ENCODE measurements at places on chromosomes 1 and 21.

DNA sequence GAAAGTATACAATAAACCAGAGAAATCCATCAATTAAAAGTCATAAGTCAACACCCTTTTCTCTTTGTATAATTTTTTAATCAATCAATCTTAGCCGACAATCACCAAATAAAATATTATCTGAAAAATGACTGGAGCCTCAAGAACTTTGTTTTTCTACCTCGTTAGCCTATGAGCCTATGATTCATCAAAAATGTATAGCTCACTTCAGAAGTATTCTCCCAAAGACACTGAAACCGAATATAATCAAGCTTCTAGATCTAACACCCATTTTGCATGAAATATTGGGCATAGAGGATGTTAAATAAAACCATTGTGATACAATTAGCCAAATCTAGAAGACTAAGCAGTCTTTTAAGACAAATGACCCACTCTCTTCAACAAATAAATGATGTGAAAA lies 17.8 kb upstream of the RSBN1 start:
- no peak for DNase-seq

GRCh38 chr1:162972773-162973172 lies 96.4 kb upstream of the RGS4 start:
- no peak for DNase-seq

GRCh38 chr1:17163789-17164666 lies 40.9 kb upstream of the PADI1 start:
- no peak for DNase-seq

DNA sequence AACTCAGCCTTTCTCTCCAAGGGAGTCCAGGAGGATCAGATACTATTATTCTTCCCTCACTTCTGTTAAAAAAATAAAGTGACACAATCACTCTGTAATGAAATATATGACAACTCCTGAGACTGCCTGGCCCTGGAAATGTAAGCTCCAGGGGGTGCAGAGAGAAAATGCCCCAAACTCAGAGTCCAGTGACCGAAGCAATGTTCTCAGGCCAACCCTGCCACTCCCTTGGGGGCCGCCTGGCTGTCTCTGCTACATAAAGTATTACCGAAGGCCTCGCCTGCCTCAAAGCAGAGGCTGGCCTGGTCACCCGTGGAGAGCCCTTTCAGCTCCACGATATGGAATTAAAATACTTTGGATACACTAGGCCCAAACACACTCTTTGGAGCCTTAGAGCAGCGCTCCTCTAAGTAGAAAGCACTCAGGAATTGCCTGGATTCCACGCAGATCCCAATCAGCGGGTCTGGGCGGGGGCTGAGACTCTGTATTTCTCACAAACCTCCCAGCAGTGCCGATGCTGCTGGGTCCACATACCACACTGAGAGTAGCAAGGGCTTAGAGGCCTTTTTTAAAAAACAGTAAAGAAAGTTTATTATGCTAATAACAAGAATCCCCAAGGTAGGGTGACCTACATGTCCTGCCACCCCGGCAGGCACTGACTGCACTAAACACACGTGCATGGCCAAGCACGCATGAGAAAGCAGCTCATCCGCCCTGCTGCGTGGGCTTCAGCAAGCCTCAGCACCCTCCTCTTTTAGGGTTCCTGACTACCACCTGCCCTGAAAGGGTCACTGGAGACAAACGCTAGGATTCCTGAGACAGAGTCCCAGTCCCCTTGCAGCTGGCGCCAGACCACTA lies 31.1 kb downstream of the TMCO4 start:
- DNase-seq = no peak

- no peak for DNase-seq
Measured at GRCh38 chr1:206963119-206963712, 7.0 kb downstream of the FCAMR start.

DNA sequence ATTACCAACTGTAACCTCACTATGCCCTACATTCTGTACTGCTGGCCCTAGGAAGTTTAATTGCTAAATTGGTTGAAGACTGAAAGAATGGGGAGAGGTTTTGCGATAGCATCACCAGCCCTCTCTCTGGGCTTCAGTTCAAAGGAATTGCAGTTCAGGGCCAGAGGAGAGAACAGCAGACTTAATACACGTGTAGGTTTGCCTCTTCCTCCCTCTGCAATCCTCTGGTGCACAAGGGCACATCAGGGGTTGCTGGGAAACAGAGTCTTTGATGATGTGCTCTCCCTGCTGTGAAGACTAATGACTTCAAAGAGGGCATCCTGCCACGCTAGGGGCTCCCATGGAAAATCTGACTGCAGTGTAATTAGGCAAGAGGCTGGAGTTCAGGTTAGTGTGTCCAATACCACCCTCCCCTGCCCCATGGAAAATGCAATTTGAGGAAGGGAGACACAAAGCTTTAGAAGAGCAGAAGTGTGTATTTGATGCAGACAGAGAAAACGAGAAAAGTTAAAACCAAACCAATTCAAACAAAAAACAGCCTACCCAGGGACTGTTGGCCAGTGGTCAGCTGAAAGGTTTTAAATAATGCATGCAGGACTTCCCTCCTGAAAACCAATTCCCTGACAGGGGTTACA lies 167.9 kb downstream of the ASTN1 start:
- DNase-seq = no peak

- no peak for DNase-seq
Measured at GRCh38 chr1:228691926-228692325, 43.4 kb upstream of the RHOU start.

GRCh38 chr1:166859597-166859996 lies 16.5 kb downstream of the TADA1 start:
- no peak for DNase-seq

GRCh38 chr1:228475812-228476211 lies 11.4 kb upstream of the RNF187 start:
- DNase-seq = no peak

- peak; percentile 37 for DNase-seq
Measured at GRCh38 chr1:158972841-158973240, 36.9 kb upstream of the IFI16 start.

- DNase-seq = peak; percentile 88
Measured at GRCh38 chr1:225866061-225866837, 15.9 kb downstream of the TMEM63A start.

DNA sequence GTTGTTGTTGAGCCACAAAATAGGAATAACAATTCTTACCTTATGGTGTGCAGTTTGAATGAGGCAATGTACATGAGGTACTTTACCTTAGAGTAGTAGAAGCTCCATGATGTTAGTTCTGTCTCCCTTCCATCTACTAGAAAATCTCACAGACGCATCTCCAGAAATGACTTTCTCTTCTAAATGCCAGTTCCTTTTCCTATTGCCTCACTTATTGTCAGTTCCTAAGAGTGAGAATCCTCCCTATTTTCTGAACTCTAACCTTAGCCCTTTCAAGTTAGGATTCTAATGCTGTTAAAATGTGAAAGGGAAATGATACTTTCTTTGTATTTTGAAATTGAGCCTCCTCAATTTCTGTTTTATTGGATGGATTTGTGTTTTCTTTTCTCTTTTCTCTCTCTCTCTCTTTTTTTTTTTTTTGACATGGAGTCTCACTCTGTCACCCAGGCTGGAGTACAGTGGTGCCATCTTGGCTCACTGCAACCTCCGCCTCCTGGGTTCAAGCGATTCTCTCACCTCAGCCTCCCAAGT lies 18.6 kb upstream of the MAPKAPK2 start:
- DNase-seq = no peak

GRCh38 chr1:10686404-10687040 lies 109.9 kb downstream of the CASZ1 start:
- DNase-seq = no peak

DNA sequence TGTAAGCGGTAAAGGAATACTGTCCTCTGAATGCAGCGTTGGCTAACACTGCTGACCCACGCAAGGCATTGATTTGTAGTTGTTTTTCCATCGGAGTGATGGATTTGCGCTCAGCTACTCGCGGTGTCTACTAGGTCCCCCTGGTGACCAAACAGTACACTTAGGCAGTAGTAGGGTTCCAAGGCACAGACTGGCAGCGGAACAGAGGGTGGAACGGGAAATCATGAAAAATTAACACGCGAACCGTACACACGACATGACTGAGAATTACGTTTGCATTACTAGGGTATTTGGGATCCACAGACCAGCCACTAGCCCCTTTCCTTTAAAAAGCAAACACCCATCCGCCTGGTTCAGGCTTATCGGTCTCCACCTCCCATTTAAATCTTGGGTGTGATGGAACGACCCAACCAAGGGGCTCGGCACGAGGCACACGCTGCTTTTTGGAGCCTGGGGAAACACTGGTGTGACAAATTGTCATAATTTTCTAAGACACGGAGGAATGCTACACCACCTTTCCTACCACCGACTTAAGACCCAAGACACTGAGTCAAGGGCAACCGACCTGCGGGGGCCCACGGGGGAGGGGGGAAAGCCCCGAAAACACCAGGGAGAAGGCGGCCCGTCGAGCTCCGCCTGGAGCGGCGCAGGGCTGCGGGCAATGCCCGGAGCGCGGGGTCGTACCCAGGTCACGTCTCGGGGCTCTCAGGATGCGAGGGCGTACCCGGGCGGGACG lies 699 bp downstream of the DIPK1A start:
- DNase-seq = peak; percentile 75

GRCh38 chr1:176961678-176962077 lies 202.8 kb downstream of the ASTN1 start:
- DNase-seq = no peak

- DNase-seq = no peak
Measured at GRCh38 chr1:37064039-37064438, 29.7 kb upstream of the GRIK3 start.

DNA sequence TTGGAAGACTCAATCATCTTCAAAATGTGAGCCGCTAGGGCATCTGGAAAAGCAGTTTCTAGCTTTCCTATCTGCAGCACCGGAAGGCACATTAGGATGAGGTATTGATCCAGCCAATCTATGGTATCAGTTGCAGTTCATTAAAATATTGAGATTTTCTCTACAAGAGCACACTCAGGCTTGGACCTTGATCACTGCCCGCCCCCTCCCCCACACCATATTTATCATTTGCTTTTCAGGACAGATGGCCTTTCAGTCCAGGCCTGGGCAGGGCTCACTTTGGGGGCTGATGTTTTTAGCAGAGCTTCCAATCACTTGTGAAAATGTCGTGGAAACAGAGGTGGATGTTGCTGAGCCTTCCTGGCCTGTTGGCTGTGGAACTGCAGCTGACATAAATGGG lies 17.5 kb downstream of the LHX4 start:
- DNase-seq = no peak

GRCh38 chr1:111212634-111213335 lies 12.3 kb upstream of the DENND2D start:
- no peak for DNase-seq

Data from activated CD4-positive, alpha-beta memory T cell treated with anti-CD3 and anti-CD28 coated beads for 36 hours (primary cell).